ENCODE measurements at places on chromosomes 11 and 22. TPM values are rescaled to one million over a fixed set of nuclear protein-coding genes. Genes with fewer than 3 reads are reported as not detected.

The MS4A2 gene
- polyA plus RNA-seq: not detected

DNA sequence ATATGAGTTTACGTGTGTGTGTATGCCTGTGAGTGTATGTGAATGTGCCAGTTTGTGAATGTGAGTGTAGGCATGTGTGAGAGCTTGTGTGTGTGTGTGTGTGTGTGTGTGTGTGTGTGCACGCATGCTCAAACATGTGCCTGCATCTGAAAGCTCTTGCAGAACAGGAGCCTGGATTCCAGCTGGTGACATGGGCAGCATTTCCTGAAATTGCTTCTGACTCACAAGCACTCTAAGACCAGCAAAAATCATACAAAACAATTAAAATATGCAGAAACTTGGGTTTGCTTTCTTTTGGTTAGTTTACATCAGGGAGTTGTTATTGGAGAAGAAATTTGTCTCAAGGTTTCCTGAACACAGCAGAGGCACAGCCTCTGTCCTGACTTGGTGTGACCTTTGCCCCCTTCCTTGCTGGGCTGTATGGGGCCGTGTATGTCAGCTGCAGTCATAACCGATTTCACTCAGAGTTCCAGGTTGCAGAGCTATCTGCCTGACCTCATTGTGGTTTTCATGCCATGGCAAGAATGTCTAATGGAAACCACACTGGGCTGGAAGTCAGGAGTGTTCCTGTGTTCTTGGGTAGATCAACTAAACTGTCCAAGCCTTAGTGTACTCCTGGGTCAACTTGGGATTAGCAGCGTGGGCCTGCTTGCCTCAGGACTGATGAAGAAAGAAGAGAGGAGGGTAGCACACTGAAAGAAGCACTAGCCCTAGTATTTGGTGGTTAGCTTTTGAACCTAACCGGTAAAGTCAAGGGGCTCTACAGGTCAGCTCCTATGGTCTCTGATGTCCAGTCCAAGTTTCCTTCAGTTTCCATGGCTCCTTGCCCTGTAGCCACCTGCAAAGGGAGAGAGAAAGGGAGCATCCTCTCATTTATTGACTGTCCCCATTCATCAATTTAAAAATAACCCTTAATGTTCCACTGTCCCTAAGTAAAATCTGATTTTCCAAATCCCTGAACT, 143.7 kb downstream of the SNX19 start:
- no peak for DNase-seq

The SMC1B gene
- polyA plus RNA-seq: not detected

- no peak for DNase-seq
Measured at GRCh38 chr11:123203934-123204333, 8.9 kb upstream of the CLMP start.

Measured in CD8-positive, alpha-beta memory T cell (primary cell).